ENCODE measurements at places on chromosomes 1 and 21.

DNA sequence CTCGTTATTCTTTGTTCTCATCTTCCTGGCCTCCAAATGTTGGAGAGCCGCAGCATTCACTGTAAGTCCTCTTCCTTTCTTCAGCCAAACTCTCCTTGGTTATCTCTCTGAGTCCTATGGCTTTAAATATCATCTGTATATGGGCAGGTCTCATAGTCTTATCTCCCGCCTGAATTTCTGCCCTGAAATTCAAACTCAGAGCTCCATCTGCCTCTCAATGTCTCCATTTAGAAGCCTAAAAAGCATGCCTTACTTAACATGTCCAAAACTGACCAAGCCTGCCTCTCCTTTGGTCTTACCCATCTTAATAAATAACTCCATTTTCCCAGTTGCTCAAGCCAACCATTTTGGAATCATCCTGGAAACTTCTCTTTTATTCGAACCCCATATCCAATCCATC, 80.7 kb downstream of the DHRS3 start:
- no peak for DNase-seq

DNA sequence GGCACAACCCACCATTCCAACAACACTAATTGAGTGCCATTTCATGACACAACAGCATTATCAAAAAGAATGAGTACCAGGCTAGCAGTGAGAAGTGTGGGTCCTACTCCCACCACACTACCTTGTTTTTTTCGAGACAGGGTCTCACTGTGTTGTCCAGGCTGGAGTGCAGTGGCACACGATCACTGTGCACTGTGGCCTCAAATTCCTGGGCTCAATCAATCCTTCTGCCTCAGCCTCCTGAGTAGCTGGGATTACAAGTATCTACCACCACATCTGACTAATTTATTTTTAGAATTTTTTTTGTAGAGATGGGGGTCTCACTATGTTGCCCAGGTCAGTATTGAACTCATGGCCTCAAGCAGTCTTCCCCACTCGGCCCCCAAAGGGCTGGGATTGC, 30.7 kb downstream of the CD247 start:
- DNase-seq, result no peak

DNA sequence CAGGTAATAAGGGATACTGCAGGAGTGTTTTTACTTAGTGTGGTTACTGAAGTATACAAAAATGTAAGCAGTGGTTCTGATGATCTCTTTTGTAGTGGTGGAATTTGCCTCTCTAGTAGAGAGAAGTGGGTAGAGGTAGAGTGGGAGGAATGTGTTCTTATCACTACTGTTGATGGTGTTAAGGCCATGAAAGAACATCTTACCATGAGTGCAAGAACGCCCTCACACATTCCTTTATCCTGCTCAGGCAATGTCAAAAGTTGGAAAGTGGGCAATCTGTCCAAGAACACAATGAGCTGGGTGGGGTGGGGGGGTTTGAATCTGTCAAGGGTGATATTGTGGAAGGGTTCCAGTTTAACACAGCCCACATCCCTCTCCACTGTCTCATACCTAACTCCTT, 78.6 kb downstream of the TTLL7 start:
- DNase-seq, result no peak

GRCh38 chr21:45151445-45152160, 77.2 kb downstream of the ADARB1 start:
- no peak for DNase-seq

DNA sequence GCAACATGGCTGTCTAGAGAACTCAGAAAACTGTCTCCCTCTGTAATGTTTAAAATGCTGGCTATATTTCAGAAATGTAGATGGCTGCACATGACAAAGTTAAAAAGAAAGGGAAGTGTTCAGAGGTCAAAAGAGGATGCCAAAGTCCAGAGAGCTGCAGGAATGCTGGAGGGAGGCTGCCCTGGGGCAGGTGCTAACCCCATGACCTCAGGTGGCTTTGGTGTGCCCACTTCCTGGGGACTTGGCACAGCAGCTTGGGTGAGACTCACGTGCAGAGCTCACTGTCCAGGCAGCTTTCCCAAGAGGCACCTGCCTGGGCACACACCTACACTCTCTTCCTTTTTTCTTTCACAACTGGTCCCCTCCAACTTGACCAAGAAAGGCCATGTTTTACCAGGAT, 256.4 kb downstream of the KCNJ6 start:
- no peak for DNase-seq

DNA sequence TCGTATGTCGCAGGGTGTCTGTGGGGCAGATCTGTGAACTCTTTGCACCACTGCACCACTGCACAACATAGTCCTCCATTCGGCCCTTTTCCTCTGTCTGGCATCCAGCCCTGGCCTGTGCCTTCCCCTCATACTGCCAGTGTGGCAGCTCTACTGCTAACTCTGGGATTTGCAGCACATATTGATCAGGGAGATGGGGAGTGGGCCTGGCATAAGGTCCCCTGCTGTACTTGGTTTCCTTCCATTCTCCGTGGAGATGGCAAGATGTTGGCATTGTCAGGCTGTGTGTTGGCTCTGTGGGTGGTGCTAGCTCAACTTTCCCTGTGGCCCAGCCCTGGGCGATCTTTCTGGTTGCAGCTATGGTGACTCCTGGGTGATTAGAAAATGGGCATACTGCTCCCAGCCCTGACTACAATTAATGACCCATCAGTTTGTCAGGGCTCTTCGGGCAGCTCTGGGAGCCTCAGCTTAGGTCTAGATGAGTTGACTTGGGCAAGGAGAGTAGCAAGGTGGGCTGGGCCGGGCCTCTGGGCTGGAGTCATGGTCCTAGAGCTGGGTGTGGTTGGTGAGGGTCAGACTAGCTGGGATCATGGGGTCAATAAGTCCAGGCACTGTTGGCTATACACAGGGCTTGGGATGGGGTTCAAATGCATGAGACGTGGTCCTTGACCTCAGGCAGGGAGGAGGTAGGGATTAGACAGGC, 11.4 kb downstream of the PTPRU start:
- no peak for DNase-seq

- no peak for DNase-seq
Observed at GRCh38 chr1:156289857-156290256, 5.6 kb downstream of the GLMP start.

GRCh38 chr1:201400852-201401230, 1.7 kb upstream of the LAD1 start:
- DNase-seq, result no peak
